ENCODE measurements at places on chromosomes 6 and 20.
A peak's percentile ranks its signal among the peaks of the same experiment; 100 is the strongest.

GRCh38 chr6:36444470-36444869 is 1.7 kb downstream of the KCTD20 start:
- no peak for DNase-seq

DNA sequence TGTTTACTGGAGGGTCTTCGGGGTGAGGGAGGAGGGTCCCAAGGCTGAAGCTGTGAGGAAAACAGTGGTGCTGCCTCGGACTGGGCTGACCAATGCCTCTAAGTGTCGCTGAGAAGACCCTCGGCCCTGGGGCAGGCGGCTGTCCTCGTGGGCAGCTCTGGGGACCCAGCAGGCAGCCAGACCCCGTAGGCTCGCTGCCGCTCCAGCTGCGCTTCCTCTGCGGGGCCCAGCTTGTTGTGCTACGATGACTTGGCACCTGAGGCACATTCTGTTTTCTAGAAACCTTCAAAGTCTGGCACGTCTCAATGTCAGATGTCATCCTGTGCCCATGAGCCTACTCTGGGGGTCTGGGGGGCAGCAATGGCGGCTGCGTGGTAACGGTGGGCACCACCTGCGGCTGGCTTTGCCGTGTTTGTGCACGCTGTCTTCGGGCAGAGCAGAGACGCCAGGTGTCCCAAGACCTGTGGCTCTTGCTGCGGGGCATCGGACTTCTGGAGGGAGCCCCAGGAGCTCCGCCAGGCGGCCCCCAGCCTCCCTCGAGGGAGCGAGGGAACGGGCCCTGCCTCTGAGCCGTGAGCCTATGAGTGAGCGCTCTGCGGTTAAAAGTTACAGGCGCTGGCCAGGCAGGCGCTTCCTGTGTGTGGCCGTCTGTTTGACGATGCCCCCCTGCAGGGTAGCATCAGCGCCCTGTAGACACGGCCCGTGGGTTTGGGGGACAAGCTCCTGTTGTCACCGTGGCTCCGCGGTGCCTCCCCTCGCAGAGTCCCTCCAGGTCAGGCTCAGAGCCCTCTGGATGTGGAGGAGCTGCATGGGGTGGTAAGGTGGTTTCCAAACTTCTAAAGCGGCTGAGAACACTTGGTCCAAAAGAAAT is 6.8 kb downstream of the SLC17A9 start:
- no peak for DNase-seq

- no peak for DNase-seq
These were observed 71.6 kb downstream of the BANF2 start for GRCh38 chr20:17771206-17772004.

DNA sequence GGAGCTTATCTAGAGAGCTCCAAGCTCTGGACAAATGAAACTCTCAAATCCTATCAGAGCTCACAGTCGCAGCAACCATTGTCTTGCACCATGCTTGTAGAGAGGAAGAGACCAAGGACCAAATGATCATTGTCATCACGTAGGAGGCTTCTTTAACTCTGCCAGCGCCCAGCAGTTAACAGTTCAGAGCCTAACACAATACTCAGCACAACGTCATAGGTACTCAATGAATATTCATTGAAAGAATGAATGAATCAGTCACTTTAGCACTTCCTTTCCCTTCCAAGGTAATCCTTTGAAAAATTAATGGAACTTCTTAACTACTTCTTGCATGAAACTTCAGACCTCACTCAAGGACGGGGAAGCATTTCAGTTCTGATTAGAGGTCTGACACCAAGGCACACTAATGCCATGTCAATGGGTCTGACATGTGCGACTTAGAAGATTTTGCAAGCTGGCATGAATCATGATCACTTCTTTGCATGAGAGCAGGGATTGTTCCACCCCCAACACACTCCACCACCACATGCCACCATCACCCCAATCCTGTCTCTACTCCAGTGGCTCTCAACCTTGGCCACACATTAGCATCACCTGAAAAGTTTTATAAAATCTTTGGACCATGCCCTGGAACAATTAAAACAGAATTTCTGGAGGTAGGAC is 45.1 kb downstream of the KHDC1L start:
- no peak for DNase-seq

DNA sequence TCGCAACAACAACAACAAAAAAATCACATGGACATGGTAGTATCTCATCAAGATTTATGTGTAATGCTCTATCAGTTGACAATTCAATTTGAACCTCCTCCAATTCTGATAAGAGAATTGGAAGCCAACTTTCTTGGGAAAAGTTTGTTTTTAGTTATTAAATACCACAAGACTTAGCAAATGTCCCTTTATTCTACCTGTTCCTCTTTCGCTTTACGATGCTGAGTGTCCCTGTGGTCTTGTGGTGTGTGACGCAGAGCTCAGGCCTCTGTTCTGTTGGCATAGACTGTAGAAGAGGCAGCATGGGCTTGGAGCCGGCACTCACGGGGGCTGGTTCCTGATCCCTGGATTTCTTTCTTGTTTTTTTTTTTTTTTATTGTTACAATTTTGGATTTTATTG is 76.7 kb downstream of the PSMB1 start:
- DNase-seq, result no peak

GRCh38 chr20:32636821-32637220 is 36.9 kb downstream of the C20orf203 start:
- no peak for DNase-seq

- no peak for DNase-seq
These were observed 27.0 kb upstream of the FRMD1 start for GRCh38 chr6:168105813-168106632.

- no peak for DNase-seq
These were observed 3.3 kb downstream of the ZSWIM3 start for GRCh38 chr20:45860560-45861220.

DNA sequence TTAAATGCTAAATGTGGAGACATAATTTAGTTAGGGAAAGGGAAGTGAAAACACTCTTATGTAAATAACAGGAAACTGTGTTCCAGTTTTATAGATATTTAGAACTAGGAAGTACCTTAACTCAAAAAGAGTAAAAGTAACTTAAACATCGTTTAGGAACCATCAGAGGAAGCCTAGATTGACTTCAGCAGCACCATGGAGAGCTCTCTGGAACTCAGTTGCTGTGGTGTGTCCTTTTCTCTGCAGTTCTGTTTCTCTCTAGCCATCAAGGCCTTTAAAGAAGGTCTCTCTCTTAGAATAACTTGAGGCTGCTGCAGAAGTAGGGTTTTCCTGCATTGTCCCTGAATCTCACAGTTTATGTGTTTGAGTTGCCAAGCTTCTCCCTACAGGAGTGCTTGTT is 26.9 kb downstream of the CLVS2 start:
- no peak for DNase-seq

GRCh38 chr6:92231171-92231701 is 1188.1 kb downstream of the EPHA7 start:
- no peak for DNase-seq

- DNase-seq, result no peak
These were observed 521.6 kb downstream of the CD83 start for GRCh38 chr6:14638906-14639761.

DNA sequence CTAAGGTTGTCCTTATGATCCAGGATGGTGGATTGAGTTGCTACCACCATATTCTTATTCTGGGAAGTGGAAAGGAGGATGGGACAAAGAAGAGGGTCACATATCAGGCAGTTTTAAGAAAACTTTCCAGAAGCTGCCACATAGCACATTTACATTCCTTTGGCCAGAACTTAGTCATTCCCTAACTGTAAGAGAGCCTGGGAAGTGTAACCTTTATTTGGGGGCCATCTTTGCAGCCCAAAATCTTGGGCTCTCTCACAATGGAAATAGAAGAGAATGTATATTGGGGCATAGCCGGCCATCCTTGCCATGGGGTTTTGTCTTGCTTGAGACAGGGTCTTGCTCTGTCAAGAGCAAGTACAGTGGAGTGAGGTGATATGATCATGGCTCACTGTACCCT is 8.4 kb downstream of the ZNF341 start:
- DNase-seq, result no peak

- peak; percentile 3 for DNase-seq
These were observed 32.7 kb upstream of the ID4 start for GRCh38 chr6:19804205-19805128.

DNA sequence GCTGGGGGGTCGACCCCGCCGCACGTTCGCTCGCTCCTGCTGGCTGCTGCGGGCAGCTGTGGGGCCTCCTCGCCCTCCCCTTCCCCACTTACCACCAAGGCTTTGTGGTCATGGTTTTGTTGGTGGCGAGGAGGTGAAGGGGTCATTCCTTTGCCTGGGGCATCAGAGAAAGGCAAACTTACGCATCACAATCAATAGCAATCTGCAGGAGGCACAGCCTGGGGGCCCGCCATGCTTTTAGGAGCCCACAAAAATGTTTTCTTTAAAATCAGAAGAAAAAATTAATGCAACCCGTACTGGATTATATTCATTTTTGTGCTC is 137.0 kb downstream of the IMPG1 start:
- DNase-seq, result no peak

GRCh38 chr20:40774252-40774651 is 85.2 kb upstream of the MAFB start:
- DNase-seq, result no peak

DNA sequence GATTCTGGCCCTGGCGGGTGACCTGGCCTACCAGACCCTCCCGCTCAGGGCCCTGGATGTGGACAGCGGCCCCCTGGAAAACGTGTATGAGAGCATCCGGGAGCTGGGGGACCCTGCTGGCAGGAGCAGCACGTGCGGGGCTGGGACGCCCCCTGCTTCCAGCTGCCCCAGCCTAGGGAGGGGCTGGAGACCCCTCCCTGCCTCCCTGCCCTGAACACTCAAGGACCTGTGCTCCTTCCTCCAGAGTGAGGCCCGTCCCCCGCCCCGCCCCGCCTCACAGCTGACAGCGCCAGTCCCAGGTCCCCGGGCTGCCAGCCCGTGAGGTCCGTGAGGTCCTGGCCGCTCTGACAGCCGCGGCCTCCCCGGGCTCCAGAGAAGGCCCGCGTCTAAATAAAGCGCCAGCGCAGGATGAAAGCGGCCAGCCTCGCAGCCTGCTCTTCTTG is 868 bp upstream of the SLC2A4RG start:
- no peak for DNase-seq

GRCh38 chr20:1075616-1076015 is 42.8 kb upstream of the PSMF1 start:
- DNase-seq, result no peak

DNA sequence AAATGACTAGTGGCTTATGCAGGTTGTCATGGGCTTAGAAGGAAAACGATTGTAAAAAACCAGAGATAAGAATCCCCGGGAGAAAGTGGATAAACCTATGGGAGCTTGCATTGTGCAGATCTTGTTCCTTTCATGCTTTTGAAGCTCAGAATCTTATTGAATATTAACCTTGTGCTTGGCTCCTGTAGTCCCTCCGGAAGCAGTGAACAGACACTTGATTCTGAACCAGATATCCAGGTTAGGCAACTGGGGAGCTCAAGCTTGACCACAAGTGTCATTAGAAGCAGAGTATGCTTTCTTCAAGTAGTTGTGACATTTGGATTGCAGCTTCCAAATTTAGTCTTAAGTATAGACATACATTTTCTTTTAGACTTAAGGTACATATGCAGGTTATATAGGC is 212.6 kb upstream of the MOCS1 start:
- no peak for DNase-seq

- no peak for DNase-seq
These were observed 19.9 kb downstream of the ACSS1 start for GRCh38 chr20:25038103-25038410.

- no peak for DNase-seq
These were observed 188.7 kb downstream of the CDC5L start for GRCh38 chr6:44576132-44576631.

- DNase-seq, result no peak
These were observed 15.1 kb downstream of the RNF217 start for GRCh38 chr6:124977067-124977908.

DNA sequence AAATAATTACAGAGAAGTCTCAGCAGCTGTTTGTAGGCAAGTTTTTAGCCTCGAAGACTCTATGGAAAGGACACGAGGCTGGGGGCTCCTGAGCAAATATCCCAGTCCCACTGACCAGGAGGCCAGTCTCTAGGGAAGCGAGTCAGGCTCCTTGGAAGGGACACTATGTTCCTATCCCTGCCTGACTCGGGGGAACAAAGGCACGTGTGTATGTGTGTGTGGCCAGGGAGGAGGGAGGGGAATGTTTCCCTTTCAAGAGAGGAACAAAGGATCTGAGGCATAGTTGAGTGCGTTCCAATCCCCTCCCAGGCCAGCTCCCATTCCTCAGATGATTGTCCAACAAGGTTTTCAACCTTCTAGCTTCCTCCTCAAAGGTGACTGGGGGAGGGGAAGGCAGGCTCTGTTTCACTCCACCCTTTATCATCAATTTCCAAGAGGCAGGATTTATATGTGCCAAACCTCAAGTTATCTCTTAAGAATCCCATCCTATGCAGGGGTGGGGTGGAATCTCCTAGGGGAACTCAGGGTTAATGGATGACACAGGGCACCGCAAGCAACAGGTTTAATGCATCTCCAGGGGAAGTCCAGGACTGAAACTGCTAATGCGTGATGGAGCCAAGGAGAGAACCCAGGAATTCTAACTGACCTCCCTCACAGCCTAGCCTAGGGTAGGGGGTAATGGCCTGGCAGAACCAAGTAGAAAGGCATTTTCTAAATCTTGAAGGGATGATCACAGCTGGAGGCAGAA is 9.9 kb downstream of the BCL2L1 start:
- no peak for DNase-seq

DNA sequence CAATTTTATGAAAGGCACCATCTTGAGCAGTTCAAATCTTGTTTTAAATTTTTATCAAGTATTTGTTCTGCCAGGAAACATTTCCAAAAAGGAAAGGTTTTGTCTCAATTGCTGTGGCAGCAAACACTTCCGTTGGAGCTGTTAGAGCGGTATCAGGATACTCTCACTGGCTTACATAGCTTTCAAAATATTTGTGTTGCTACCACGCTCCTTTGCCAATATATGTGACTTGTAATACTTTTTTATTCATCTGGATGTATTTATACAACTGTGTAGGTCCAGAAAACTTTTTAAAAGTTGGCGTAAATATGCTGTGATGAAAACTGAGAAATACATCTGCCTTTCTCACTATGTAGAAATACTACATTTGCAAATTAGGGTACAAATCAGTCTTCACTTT is 37.8 kb upstream of the NHSL1 start:
- DNase-seq, result no peak

DNA sequence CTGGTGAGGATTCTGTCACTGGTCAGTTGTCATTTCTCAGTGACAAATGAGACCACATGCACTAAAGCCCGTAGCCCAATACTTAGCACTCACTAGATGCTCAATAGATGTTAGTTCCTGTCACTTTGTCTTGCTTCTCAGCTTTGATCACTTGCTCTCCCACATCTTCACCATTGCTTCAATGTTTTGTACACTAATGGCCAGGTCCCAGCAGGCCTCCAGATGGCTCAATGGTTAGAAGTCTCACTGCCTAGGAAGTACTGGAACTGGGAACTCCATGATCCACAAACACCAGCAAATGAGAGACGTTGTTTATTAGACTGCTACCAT is 502.8 kb upstream of the JARID2 start:
- DNase-seq, result no peak

GRCh38 chr6:14758421-14759081 is 487.3 kb upstream of the JARID2 start:
- no peak for DNase-seq

DNA sequence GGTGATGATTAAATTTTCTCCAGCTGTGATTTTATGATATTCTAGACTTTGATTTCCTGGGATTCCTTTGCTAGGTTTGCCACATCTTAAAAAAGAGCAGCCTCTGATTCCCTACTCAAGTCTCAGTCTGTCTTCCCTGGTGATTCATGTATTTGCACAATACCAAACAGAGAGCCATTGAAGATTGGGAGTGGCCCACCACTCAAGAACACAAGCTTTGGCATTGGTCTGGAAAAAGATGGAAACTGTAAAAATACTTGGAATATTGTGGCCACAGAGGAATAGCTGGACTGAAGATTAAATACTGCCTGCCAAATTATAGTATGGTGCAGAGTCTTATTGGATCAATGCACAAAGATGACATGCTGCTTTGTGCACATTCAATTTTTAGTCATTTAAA is 32.9 kb downstream of the PTCHD4 start:
- DNase-seq, result no peak

All from activated CD4-positive, CD25-positive, alpha-beta regulatory T cell (primary cell).